ENCODE measurements at places on chromosomes 6 and 20.

DNA sequence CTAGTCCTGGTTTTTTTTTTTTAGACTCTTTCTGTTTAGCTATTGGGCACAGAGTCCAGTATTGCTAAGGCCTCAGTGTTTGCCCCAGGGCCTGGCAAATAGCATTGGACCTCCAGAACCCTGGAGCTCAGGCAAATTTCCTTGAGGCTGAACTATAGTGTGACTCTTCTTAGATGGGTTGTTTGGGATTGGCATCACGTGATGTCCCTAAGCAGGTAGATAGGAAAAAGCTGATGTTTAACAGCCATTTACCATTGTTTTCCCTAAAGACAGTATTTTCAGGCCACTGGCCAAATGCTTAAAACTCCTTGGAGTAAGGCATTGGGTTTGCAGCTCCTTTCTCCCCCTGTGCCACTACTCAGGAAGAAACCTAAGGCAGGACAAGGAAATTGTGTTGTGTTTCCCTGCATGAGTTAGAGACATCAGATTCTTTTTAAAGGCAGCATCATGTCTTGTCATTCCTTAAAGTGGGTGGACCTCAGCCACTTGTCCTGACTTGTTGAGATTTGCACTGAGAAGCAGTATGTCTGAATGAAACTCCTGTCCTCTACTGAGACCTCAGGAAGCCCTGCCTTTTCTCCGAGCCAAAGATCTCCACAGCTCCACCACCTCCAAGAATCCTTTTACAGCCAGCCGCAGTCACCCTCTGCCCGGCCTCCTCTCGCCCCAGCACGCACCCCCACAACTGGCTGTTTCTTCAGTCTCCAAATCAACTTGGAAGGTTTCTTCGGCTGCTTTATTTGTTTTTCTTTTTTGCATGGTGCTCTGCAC lies 46.2 kb upstream of the RNF144B start:
- no peaks in the 10 kb centered on the region for H3K4me1 ChIP-seq
- no peak overlapping the region for H3K27ac ChIP-seq
- no peak overlapping the region for H3K4me3 ChIP-seq
- peaks cover 7% of the 10 kb centered on the region for H3K27me3 ChIP-seq

DNA sequence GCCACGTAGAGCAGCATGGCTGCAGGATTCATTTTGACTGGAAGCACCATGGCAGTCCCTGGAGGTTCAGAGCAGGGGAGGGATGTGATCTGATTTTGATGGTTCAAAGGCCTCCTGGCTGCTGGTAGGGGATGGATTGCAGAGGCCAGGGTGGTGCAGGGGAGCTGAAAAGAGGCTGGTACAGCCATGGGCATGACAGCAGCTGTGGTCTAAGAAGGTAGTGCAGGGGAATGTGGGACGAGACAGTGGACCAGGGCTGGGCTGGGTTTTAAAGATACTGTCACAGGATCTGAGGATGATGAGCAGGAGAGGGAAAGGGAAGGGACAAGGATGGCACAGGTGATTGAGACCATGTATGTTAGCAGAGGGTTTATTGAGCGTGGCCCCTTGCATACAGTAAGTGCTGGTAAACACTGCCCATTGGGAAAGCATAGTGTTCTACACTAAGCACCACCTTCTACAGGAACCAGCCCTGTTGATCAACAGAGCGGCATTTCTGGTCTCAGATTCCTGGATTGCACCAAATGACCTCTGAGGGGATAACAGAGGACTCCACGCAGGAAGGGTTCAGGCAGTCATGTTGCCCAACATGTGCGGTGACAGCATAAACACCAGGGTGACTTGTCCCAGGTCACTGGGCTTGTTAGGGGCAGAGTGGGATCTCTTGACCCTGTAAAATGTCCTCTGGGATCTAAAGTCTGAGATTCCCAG lies 14.5 kb upstream of the SIRPA start:
- no peak overlapping the region for H3K4me3 ChIP-seq
- DNase-seq, result no peak
- no peaks in the 10 kb centered on the region for H3K36me3 ChIP-seq
- H3K27ac ChIP-seq, result no peak overlapping the region
- peaks cover 7% of the 10 kb centered on the region for H3K4me1 ChIP-seq

DNA sequence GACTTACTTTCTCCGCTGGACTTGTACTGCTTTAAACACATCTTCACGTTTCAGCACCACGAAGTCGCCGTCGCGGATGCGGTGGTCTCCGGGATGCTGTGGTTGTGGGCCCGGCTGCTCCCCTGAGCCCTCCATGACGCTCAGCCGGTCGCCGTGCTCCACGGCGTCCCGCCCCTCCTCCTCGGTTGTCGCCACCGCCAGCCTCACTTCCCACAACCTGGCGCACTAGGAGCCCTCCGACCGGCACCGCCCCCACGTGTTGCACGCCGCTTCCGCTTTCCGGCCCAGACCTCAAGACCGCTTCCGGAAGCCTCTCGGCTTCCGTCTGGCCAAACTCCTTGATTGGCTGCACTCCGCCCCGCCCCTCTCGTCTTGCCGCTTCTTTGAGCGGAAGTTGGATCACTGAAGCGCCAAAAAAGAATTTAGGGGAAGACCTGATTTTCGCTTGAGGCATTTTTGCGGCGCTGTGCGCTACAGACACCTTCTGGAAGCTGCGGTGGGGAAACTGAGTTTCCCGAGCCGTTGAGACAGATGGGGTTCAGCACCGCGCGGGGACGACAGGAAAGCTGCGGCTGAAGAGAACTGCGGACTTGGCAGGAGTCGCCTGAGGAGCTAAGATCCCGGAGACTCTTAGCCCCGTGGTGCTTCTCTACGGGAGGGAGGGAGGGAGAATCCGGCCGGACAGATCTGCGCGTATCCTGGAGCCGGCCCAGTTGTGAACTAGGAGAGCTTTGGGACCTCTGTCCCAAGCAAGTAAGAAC lies at the start of the genes MCM8 and TRMT6:
MCM8 (plus strand) TSS at position 382 of the 761 bp plus-strand sequence. CDS start 1,364 bp downstream, outside the sequence.
TRMT6 (minus strand) TSS at position 263 of the 761 bp plus-strand sequence; CDS start at position 135, 128 bp downstream.
- H3K4me3 ChIP-seq, result peak within 1 kb of the TSS; percentile 83
- DNase-seq, result peak; percentile 97
- H3K27me3 ChIP-seq, result peaks cover 2% of the 10 kb centered on the region
- H3K4me1 ChIP-seq, result peaks cover 71% of the 10 kb centered on the region
- H3K36me3 ChIP-seq, result peaks cover 61% of the 10 kb centered on the region

DNA sequence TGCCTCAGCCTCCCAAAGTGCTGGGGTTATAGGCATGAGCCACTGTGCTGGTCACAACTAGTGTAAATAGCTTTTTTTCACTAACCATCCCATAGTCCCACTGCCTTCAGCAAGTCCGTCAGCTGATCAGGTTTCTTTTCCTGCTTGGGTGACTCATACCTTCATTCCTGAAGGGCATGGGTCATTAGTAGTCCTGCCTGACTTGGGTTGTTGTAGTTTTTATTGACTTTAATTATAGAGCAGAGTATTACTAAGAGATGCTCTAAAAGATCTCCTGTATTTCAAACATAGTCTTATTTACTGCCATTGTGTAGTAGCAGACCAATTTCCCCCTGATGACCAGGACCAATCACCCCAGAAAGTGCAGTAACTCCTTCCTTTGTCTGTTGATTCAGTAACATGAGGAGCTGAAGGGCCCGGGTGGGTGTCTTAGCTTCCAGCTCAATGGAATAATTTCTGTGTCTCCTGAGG lies 25.8 kb downstream of the HLA-C start:
- no peak overlapping the region for H3K4me3 ChIP-seq
- no peaks in the 10 kb centered on the region for H3K4me1 ChIP-seq
- no peak for DNase-seq
- H3K27ac ChIP-seq, result no peak overlapping the region

GRCh38 chr6:138526822-138527235 lies 27.5 kb upstream of the NHSL1 start:
- H3K4me1 ChIP-seq, result peaks cover under 1% of the 10 kb centered on the region
- H3K36me3 ChIP-seq, result no peaks in the 10 kb centered on the region
- no peak for DNase-seq
- H3K27ac ChIP-seq, result no peak overlapping the region
- H3K4me3 ChIP-seq, result no peak overlapping the region

GRCh38 chr20:16020971-16021370 lies 552.3 kb downstream of the KIF16B start:
- DNase-seq, result no peak
- H3K36me3 ChIP-seq, result no peaks in the 10 kb centered on the region
- no peaks in the 10 kb centered on the region for H3K4me1 ChIP-seq
- H3K4me3 ChIP-seq, result no peak overlapping the region

DNA sequence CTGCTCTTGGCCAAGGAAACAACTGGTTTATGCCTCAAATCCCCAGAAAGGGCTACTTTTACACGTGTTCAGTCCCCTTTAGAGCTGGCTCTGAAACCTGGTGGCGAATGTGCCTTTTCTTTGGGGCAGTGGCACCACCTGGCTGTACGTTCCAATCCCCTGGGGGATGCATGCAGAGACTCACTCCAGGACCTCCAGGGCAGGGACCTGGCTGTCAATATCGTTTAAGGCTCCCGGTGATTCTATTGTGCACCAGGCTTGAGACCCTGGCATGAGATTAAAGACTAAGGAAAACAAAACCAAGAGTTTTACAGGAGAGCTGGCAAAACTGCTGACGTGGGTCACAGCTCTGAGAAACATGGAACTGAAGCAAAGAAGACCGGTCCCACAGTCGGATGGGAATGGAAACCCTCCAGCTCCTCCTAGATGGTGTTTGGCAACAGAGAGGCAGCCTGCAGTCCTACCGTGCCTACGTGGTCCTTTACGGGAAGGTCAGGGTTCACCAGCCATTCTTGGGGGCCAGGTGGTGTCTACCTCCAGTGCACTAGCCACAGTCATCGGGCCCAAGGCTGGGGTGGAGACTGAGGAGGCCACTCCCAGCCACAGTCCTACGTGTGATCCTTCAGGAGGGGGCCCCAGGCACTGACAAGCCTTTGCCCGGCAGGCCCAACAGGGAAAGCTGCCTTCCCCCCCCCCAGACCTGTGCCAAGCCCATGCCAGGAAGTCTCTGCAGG lies 203.3 kb upstream of the CST7 start:
- peaks cover 10% of the 10 kb centered on the region for H3K4me1 ChIP-seq
- no peak overlapping the region for H3K27ac ChIP-seq
- H3K27me3 ChIP-seq, result peaks cover 6% of the 10 kb centered on the region
